Cerebellar cortex (tissue), 1 donor: ENCODE measurements at places on chromosomes 3 and 15.

DNA sequence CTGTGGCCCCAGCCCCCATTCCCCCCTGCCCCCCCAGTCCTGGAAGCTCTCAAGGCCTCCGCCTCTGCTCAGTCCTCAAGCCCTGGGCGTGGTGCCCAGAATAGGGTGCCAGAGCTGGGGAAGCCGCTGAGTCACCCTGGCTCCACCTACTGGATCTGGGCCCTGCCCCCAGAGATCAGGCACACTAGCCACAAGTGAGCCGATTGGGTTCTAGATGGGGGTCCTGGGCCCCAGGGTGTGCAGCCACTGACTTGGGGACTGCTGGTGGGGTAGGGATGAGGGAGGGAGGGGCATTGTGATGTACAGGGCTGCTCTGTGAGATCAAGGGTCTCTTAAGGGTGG, 5.7 kb downstream of the EIF4G1 start:
- DNase-seq, result peak; percentile 78

DNA sequence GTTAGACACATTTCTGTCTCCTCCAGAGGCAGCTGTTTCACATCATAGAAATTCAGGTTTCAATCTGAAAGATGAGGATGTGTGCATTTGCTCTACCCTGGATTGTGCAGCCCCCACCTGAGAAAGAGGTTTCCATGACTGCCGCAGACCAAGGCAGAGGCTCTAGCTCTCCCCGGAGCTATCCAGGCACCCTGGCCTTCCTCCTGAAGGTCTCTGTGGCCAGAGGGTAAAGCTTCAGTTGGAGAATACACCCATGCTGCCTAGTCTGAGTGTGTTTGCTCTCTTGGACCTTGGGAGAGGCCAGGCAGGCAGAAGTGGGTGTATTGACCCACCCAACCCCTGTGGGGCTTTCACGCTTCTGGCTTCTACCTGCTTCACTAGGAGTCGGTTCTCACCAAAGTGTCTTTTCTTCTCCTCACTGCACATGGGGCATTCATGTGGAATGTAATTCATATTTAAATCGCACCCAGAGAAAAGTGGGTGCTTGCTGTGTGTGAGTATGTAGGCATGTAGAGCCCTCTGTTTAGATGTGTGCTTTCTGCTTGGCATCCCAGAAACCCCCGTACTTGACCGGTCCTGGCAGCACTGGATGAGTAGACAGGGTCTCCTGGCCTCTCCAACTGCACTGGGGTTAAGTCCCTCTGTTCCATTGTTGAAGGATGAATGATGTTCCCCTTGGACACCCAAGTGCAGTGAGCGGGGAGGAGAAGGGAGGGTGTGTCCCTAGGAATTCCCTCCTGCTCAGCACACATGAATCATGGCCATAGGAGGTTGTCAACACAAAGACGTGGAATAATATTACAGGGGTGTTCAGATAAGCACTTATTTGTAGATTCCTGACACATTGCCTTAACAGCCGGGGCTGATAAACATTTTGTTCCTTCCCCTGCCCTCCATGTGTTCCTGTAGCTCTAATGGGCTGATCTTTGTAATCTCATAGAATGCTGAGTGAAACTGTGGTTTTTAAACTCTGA, 20.3 kb upstream of the RAB6B start:
- no peak for DNase-seq

DNA sequence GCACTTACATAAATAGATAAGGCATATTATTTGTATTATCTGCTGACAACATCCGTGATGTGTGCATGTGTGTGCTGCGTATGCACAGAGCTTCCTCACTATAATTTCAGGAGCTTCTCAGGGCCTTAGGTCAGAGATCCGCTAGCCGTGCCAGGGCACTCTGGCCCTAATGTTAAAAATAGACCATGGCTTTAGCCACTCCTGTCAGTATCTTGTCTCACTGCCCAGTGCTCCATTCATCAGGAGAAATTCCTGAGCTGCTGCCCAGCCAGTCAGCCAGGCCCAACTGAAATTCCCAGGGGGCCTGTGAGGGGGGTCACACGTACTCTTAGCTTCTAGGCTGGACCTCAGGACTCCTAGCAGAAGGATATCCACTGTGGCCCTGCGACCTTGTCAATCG, 70.0 kb upstream of the ABHD2 start:
- DNase-seq, result peak; percentile 84

DNA sequence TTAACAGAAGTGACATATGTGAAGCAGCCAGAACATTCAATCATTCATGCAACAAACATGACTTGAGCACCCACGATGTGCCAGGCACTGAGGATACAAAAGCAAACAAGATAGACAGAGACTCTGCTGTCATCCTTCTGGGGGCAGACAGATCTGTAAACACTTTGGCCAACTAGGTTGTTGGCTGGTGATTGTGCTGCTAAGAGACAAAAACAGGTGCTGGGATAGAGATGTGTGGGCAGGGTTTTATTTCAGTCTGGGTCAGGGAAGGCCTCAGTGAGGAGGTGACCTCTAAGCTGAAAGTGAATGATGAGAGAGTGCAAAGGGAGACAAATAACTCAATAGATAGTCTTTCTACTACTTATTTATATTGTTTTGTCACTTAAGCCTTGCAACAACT, 147.0 kb upstream of the VEPH1 start:
- no peak for DNase-seq

GRCh38 chr3:195540027-195540426, 3.1 kb downstream of the PPP1R2 start:
- DNase-seq, result no peak

DNA sequence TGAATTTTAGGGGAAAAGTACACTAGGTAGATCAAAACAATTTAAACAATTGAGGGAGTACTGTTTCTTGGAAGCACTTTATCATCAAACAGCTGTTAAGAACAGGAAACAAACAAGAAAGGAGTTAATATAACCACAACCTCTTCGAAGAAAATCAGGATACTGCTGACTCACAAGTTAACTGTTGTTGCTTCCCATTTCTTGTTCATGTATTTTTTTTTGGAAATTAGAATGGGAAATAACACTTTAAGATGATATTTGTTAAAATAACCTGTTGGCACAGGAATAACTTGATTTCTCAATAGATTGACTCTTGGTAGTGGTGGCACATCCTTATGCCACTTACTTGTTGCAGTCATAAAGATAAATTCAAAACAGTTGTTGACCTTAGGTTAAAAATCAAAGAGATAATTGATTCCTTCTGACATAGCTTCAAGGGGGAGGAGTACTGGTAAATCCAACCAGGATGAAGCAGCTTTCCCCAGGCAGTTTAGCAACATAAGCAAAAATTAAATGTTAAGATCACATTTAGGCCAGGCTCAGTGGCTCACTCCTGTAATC, 3.3 kb downstream of the BNIP2 start:
- no peak for DNase-seq
